Stimulated activated CD8-positive, alpha-beta memory T cell treated with anti-CD3 and anti-CD28 coated beads, Interleukin-2, amount 100 ng/mL, for 1 hour (primary cell): ENCODE measurements at places on chromosomes 4 and X.

GRCh38 chr4:55973650-55974049, 24.9 kb downstream of the CEP135 start:
- no peak for DNase-seq

DNA sequence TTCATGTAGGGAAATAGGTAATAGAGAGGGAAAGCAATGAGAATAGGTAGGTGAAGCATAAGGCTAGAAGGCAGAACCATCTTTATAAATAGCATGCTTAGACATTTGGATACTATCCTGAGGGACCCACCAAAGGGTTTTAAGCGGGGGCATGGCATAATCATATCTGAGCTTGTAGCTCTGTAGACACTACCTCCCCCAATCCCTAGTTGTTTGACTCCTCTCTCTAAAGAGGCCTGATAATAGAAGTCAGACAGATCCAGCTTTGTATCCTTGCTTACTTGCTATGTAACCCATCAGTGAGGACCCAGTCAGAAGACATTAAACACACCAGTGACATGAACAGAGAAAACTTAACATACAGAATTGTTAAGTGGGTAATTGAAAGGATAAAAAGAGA, 58.7 kb downstream of the SCFD2 start:
- DNase-seq: no peak

DNA sequence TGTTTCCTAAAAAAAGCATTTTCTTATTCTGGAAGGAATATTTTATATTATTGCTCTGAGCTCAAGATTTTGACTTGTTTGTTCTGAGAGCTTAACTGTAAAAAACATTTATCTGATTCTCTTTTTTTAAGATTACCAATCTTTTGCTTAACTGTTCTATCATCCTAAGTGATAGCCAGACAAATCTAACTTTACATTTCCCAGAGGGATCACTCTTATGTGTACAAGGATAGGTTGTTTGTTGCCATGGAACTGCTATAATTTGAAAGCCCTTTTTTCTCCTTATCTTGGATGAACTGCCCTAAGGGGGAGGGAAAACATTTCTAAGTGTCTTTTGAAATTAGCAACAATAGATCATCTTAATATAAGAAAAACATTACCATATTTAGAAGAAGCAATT, 494.7 kb downstream of the TRAM1L1 start:
- no peak for DNase-seq

GRCh38 chr4:119580293-119580692, 48.3 kb downstream of the PDE5A start:
- DNase-seq: no peak

- DNase-seq: no peak
Measured at GRCh38 chr4:132275583-132276121, 873.4 kb upstream of the PCDH10 start.
